Progenitor cell of endocrine pancreas (in vitro differentiated cells): ENCODE measurements at places on chromosomes 4 and X. TPM values are rescaled to one million over a fixed set of nuclear protein-coding genes. Genes with fewer than 3 reads are reported as not detected.

DNA sequence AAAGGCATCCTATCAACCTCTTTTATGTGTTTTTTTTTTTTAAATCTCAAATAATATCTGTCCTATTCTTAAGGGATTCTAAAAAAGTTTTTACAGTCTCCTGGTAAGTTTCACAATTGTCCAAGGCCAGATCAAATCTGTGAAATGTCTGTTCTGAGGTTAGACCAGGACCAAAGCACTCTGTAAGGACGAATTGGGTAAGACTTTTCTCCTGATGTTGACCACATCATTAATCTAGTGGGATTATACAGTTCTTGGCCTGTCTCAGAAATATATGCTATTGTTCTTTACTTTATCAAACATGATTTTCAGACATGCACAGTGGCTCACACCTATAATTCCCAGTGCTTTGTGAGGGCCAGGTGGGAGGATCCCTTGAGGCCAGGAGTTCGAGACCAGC is 45.8 kb upstream of the TMEM131L start:
- H3K27ac ChIP-seq: no peak overlapping the region
- no peaks in the 10 kb centered on the region for H3K4me1 ChIP-seq
- no peaks in the 10 kb centered on the region for H3K36me3 ChIP-seq
- no peak for DNase-seq

ADRA2C gene
- 2.9 and 3.0 TPM in 2 replicates for total RNA-seq

DNA sequence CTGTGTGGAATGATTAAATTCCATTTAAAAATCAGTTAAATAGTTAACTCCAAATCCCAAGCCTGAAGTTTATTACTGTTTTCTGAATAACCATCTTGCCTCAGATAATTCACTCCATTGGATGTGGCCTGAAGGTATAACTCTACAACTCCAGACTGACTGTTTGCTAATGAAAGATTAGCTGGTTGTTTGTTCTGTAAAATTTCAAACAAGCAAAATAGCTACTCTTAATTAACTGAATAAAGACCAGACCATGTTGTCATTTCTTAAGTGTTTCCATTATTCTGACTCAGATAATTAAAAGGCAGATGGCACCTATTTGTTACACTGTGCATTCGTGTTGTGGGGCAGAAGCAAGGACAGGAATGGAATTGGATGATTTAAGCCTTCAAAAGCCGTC is 78.5 kb upstream of the DDIT4L start:
- H3K4me1 ChIP-seq: no peaks in the 10 kb centered on the region
- H3K4me3 ChIP-seq: no peak overlapping the region
- DNase-seq: no peak

- no peaks in the 10 kb centered on the region for H3K4me1 ChIP-seq
- DNase-seq: no peak
- H3K27ac ChIP-seq: no peak overlapping the region
Measured at GRCh38 chr4:77450006-77450405, 155.6 kb upstream of the CXCL13 start.

BEX2 gene
- 36.0 and 42.0 TPM in 2 replicates for total RNA-seq

- H3K27me3 ChIP-seq: peaks cover 19% of the 10 kb centered on the region
- H3K27ac ChIP-seq: no peak overlapping the region
- no peaks in the 10 kb centered on the region for H3K36me3 ChIP-seq
Measured at GRCh38 chr4:176875446-176875930, 82.8 kb upstream of the VEGFC start.

DNA sequence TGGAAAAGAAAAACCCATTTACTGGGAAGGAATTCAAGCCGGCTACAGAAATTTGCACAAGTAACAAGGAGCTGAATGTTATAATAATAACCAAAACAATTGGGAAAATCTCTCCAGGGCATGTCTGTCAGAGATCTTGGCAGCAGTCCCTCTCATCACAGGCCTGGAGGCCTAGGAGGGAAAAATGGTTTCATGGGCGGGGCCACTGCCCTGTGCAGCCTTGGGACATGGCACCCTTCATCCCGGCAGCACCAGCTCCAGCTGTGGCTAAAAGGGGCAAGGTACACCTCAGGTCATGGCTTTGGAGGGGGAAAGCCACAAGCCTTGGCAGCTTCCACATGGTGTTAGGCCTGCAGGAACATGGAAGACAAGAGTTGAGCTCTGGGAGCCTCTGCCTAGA is 513.1 kb upstream of the CNKSR2 start:
- H3K27ac ChIP-seq: no peak overlapping the region
- peaks cover 3% of the 10 kb centered on the region for H3K36me3 ChIP-seq
- DNase-seq: no peak

CYBB gene
- total RNA-seq: 0.27 and 0.41 TPM in 2 replicates
